T-helper 2 cell treated with Interferon-gamma antibody and Interleukin-4, amounts not matched to agents 5 μg/mL and 100 μg/mL, for 36 hours (primary cell): ENCODE measurements at places on chromosomes 13 and 19.

DNA sequence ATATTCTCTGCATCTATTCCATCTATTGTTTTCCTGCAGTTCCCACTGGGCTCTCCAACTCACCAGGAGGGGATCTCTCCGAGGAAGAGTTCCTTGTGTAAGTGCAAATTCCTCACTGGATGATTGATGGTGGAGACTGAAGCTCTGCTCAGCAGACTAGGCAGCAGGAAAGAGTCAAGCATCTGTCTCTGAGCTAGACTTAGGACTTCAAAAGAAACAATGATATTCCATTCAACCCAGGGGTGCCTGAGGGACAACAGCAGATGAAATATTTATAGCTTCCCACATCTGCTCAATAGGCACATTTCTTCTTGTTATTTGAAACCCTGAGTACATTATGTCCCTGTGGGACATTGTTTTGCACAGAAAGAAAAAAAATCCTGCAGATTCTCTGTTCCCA, at the start of the genes OR7A5 and OR7C1:
Gene OR7A5 (minus strand): TSS at position 175 of the 400 bp plus-strand sequence. CDS start 6,944 bp downstream, outside the sequence.
Gene OR7C1 (minus strand): TSS at position 175 of the 400 bp plus-strand sequence. CDS start 35,049 bp downstream, outside the sequence.
- DNase-seq, result no peak

- no peak for DNase-seq
Observed at GRCh38 chr13:80408270-80408669, 67.3 kb upstream of the SPRY2 start.

DNA sequence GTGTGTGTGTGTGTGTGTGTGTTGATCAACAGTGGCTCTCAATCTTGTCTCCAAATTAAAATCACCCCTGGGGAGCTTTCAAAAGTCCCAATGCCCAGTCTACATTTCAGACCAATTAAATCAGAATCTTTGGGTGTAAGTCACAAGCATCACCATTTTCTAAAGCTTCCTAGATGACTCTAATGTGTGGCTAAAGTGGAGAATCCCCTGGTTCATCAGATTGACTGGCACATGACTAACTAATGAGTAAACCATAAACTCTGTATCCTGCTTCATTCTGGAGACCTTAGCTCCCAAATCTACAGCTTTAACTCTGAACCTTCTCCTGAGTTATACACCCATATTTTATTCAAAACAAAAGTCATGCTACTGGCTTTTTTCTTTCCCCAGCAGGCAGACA, 131.3 kb downstream of the SUCLA2 start:
- DNase-seq, result no peak

DNA sequence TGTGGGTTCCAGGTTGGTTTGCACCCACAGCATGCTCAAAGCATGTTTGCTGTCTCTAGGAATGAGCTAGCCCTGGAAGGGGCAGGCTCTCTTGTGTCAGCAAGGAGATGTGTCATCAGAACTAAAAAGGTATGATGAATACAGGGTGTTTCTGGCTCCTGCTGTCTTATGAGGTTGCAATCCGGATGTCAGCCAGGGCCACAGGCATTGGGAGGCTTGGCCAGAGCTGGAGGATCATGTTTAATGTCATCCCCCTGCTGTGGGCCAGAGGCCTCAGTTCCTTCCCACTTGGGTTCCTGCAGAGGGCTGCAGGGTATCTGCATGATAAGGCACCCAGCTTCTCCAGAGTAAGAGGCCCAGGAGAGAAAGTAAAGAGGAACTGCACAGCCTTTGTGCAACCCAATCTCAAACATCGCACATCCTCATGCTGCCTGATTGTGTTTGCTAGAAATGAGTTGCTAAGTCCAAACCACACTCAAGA, 193.6 kb downstream of the COL4A1 start:
- no peak for DNase-seq

DNA sequence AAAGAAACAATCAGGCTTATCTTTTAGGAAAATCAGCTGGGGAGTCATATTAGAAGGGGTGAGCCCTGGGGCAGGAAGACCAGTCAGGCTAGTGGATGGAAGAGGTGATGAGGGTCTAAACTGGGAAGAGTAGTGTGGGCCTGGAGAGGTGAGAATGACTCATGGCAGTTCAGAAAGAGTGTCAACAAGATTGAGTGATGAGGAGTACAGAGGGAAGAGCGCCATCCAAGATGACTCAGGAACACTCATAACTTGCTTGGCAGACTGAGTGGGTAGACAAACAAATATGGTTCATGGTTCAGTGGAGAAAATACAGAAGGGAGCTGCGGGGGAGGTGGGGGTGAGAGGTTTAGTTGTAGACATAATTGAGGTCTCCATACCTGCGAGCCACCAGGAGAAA, 17.3 kb upstream of the CLDN10 start:
- peak; percentile 10 for DNase-seq

- DNase-seq, result no peak
Observed at GRCh38 chr19:7612282-7613274, 16.8 kb downstream of the XAB2 start.

DNA sequence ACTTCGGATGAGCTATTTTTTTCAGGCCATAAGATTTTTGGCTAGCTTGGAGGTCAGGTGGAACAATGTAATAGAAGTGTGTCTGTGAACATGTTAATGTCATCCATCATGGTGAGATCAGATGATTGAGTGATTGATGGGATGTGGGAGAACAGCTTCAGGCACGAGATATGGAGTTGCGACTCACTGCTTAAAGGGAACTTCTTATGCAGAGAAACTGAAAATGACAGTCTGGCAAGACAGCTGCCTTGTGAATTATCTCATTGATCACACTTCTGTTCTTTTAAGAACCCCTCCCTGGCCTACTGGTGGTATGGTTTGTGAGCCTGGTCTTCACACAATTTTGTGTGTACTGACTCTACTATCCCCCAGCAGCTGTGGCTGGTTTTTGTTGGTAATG, 96.0 kb downstream of the OLFM4 start:
- no peak for DNase-seq

- DNase-seq, result peak; percentile 73
Observed at GRCh38 chr19:47240996-47241918, 10.3 kb upstream of the BBC3 start.

DNA sequence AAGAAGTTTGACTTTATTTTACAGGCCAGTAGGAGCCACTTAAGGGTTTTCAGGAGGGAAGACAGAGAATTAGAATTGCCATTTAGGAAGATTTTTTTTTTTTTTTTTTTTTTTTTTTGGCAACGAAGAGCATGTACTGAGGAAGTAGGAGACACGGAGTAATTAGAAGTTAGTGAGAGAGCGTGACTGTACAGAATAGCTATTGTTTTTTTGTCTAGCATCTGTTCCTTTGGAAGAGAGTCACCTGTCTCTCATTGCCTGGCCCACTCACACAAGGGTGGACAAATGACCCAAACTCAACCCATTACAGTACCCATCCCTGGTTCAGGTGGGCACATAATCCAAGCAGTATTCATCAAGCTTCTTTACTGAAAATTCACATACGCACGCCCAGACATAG, 166.7 kb downstream of the LACC1 start:
- DNase-seq, result no peak

DNA sequence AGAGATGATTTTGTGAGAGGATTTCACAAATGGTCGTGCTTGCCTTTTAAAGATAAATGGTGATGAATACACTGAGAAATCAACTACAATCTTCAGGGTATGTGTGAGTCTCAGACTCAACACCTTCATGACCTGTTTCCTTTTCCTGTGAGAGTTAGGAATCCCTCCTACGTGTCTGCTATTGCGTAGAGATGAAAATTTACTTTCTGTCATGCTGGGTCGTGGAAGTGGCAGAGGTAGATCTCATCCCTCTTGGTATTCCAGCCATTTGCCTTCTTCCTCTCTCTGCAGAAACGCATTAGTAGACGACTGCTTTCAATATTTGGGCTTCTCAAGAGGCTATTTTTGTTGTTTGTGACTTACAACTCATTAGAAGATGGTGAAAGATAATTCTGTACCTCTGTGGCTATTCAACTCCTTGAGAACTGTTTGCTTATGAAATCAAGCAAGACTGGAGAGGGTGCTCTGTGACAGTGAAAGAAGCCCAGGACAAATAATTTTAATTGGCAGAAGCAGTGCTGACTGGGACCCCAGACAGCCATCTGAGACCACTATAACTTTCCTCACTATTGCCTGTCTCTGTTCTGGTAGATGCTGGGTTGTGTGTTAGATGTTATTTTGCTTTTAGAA, 233.1 kb downstream of the LACC1 start:
- DNase-seq, result no peak

DNA sequence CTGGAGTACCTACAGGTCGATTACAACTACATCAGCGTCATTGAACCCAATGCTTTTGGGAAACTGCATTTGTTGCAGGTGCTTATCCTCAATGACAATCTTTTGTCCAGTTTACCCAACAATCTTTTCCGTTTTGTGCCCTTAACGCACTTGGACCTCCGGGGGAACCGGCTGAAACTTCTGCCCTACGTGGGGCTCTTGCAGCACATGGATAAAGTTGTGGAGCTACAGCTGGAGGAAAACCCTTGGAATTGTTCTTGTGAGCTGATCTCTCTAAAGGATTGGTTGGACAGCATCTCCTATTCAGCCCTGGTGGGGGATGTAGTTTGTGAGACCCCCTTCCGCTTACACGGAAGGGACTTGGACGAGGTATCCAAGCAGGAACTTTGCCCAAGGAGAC, 4.7 kb downstream of the SLITRK5 start:
- DNase-seq, result no peak

- DNase-seq, result no peak
Observed at GRCh38 chr13:34025746-34026145, 207.8 kb downstream of the RFC3 start.
